ENCODE measurements at places on chromosomes 1 and 21.

DNA sequence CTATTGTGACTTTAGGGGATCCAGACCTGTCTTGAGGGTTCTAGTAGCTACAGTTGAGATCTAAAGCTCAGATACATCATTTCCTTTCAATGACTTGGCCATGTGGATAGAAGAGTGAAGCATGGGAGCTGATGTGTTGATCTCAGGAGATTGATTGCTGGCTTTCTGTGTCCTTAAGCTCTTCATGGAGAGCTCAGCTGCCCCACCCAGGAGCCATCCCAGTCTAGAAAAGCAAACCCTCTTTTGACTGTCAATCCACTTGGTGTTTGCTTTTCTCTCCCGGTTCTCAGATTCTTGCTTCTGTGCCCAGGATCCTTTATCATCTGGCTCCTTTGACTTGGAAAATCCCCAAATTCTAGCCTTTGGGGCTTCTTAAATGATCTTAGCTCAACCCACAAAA is 87.2 kb downstream of the ATP1A1 start:
- no peak for DNase-seq

DNA sequence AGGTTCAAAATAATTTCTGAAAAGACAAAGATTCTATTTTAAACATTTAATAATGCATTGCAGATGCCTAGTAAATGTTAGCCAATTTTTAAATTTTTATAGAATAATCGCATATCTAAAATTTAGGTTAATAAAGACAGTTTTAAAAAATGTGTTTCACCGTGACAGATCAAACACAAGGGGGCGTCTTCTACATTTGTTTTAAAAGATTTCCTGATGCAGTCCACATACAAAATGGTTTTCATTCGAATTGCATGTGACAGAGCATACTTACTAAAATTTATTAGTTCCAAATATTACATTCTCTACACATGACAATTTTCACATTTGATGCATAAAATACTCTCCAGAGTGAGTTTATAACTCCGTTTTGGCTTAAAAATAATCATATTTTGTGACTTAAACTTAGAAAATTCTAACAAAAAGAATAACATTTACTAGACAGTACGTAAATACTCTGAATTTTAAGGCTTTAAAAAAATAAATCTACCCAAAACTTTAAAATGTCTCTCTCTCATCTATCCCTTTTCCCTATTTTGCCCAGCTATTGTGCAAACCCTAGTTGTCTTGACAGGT is 75.5 kb downstream of the ADAMTS1 start:
- no peak for DNase-seq

DNA sequence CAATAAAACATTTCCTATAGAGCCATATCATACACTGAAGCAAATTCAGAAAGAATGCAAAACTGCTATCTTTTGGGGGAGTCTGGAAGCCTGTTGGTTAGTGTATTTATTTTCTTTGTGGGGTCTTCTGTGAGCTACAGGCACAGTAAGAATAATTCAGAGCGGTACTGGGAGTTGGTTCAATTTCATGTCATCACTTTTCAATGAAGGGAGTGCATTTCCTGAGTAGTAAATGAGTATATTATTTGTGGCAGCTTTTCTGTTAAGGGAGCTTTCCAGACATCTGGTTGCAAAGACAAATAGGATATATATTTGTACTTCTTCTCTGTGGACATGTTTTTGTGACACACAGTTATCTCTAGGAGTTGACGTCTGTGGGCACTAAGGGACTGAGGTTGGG is 130.6 kb downstream of the HUNK start:
- no peak for DNase-seq

- no peak for DNase-seq
Observed at GRCh38 chr21:34987501-34988072, 61.5 kb downstream of the RUNX1 start.

DNA sequence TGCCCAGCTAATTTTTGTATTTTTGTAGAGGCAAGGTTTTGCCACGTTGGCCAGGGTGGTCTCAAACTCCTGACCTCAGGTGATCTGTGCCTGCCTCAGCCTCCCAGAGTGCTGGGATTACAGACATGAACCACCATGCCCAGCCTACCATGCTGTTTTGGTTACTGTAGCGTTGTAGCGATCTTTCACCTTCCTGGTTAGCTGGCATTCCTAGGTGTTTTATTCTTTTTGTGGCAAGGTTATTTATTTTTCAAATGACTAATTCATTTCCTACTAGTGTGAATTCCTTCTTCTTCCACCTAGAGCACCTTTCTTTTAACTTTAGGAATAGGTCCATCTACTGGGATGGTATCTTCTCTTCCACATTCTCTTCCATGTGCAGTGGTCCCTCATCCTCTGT is 29.3 kb downstream of the TMEM200B start:
- no peak for DNase-seq

- no peak for DNase-seq
Observed at GRCh38 chr21:34122047-34122446, 48.7 kb downstream of the MRPS6 start.

GRCh38 chr1:78650114-78650660 is 556 bp downstream of the IFI44 start:
- DNase-seq = no peak

DNA sequence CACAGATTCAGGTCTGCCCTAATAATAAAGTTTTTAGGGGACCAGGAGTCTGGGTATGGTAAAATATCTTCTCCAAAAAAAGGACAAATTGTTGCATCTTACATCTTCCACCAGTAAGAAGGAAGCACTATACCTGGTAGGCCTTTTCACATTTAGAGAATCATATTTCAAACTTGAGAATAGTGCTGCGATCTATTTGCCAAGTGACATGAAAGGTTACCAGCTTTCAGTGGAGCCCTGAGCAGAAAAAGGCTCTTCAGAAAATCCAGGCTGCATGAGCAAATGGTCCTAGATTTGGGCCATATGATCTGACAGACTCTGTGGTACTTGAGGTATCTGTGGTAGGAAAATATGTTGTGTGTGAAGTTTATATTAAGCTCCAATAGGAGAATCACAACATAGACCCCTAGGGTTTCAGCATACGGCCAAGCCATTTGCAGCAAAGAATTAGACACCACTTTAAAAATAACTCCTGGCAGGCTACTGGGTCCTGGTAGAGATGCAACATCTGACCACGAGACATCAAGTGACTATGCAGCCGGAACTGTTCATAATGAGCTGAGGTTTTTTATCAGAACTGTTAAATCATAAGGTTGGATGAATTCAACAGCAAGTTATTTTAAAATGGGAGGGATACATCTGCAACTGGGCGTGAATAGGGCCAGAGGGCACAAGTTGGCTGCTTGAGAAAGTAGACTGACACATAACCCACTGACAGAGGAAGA is 38.6 kb upstream of the CCDC190 start:
- DNase-seq = no peak

DNA sequence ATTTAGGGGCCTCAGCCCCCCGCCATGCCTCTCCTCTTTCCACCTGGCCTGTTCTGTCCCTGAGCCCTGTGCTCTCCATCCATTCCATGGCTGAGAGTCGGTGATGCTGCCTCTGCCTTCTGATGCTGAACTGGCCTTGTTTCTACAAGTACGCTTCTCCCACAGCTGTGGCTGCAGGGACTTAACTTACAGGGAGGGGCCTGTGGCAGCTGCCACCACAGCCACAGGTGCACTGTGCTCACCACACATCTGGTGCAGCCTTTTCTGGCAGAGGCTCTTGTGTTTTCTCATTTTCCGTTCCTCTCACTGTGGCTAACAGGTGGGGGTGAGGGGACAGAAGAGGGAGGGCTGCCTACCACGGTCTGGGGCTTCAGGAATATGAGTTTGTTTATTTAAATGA is 4.2 kb downstream of the FMO1 start:
- peak; percentile 25 for DNase-seq

- DNase-seq = no peak
Observed at GRCh38 chr1:21956720-21957552, 19.8 kb upstream of the HSPG2 start.

DNA sequence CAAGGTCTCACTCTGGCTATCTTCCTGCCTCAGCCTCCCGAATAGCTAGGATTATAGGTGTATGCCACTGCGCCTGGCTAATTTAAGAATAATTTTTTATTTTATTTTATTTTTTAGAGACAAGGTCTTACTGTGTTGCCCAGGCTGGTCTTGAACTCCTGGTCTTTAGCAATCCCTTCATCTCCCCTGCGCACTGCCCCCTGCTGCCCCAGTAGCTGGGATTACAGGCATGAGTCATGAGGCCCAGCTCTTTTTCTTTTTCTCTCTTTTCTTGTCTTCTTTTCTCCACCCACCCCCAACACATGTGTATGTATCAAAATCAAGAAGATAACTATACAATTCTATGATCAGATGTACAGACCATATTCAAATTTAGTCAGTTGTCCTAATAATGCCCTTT is 87.2 kb downstream of the PEX14 start:
- DNase-seq = no peak

DNA sequence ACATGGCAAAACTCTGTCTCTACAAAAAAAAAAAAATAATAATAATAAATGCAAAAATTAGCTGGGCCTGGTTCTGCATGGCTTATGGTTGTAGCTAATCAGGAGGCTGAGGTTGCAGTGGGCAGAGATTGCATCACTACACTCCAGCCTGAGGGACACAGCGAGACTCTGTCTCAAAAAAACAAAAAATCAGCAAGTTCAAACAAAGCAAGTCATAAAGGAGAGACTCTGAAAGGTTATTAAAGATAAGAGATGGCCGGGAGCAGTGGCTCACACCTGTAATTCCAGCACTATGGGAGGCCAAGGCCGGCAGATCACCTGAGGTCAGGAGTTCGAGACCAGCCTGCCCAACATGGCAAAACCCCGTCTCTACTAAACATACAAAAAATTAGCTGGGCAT is 28.8 kb downstream of the COP1 start:
- DNase-seq = no peak

GRCh38 chr1:179969962-179970361 is 15.4 kb downstream of the CEP350 start:
- no peak for DNase-seq

DNA sequence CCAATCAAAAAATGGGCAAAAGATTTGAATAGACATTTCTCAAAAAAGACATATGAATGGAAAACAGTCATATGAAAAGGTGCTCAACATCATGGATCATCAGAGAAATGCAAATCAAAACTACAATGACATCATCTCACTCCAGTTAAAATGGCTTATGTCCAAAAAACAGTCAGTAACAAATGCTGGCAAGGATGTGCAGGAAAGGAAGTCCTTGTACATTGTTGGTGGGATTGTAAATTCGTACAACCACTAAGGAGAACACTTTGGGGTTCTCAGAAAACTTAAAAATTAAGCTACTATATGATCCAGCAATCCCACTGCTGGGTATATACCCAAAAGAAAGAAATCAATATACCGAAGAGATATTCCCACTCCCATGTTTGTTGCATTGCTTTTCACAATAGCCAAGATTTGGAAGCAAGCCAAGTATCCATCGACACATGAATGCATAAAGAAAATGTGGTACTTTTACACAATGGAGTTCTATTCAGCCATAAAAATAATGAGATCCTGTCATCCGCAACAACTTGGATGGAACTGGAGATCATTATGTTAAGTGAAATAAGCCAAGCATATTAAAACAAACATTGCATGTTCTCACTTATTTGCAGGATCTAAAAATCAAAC is 17.9 kb downstream of the GBP5 start:
- no peak for DNase-seq

GRCh38 chr21:45073301-45074047 is 906 bp upstream of the ADARB1 start:
- DNase-seq = peak; percentile 66

- no peak for DNase-seq
Observed at GRCh38 chr21:46118316-46119143, 20.6 kb downstream of the COL6A2 start.

DNA sequence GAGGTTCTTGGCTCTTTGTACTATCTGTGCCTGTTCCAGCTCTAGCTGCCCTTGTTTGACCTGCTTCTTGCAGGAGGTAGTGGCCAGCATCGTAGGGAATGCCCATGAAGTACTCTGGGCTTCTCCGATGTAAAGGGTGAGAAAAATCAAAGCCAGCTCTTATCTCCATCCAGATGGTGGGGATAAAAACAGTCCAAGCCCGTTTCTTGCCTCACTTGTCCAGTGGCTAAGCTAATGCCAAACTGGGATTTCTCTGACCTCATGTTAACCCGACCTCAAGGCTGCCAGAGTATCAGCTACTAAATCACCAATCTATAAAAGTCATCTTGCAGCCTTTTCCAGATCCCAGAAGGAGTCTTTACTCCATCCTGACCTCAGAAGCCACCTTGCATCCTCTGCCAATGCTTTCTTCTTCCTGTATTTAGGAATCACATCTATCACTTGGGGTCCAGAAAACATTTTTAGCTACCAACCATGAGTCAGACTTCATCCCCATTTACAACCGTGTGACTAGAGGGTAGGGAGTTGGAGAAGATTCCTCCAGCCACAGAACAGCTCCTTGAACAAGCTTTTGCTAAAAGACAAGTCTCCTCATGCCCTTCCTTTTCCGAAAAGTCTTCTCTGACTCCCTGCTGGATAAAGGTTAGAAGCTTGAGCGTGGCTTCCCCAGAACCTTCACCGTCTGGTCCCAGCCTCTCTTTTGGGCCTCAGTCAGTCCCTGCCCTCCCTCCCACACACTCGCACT is 35.9 kb downstream of the KCNC4 start:
- no peak for DNase-seq

DNA sequence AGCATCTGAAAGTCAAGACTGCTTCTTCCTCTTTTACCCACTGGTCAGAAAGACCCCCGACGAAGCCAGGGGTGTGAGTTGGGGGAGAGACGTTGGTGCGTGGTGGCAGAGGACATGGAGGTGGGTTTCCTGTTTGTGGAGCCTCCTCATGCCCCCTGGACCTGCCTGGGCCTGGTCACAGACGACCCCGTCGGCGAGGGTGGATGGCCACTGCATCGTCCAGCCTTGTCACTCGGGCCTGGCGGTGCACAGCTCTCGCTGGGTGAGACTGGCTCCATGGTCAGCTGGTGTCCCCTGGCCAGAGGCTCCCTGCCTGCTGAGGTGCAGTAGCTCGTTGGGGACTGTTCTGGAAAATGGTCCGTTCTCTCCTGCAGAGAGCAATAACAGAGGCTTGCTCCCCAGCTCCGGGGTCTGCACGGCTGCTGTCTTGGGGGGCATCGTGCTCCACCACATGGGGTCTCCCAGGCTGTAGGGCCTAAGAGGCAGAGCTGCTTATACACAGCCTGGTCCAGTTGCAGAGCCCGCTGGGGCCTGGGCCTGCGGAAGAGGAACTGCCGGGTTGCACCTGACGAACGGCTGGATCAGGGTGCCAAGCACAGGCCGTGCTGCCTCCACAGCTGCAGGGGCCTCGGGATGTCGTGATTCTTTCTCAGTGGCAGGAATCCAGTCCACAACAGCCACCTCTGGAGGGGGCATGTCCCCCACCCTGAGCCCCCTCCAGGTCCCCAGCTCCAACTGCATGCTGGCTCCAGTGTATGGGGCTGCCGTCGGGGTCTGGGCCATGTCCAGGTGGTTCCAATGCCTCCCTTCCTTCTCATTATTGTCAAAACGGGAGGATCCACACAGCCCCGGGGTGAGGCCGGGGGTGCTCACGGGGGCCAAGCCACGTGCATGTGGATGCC is 18.0 kb upstream of the ACTRT2 start:
- no peak for DNase-seq

- peak; percentile 44 for DNase-seq
Observed at GRCh38 chr1:224929335-224930237, at the start of gene DNAH14. TSS of gene DNAH14 (plus strand) at chr1:224929675. CDS start at chr1:224952703, 23,028 bp downstream.

GRCh38 chr1:95426772-95427171 is 192.8 kb downstream of the RWDD3 start:
- no peak for DNase-seq

Data from GM20000 (cell line).